Uterus (tissue), 4 donors: ENCODE measurements at places on chromosomes 3 and 15. TPM values are rescaled to one million over a fixed set of nuclear protein-coding genes. Genes with fewer than 3 reads are reported as not detected.

The GHSR gene
- total RNA-seq: not detected

The ICE2 gene
- total RNA-seq: 62.7 TPM

GRCh38 chr15:96431786-96432185, 101.3 kb downstream of the NR2F2 start:
- H3K27ac ChIP-seq: no peak overlapping the region
- no peaks in the 10 kb centered on the region for H3K36me3 ChIP-seq
- DNase-seq: no peak
- H3K4me3 ChIP-seq: no peak overlapping the region

The TMEM45A gene
- total RNA-seq: 18.2 TPM

The IMPDH2 gene
- total RNA-seq: 169 TPM

- H3K27ac ChIP-seq: no peak overlapping the region
- H3K36me3 ChIP-seq: no peaks in the 10 kb centered on the region
- no peak overlapping the region for H3K4me3 ChIP-seq
- peaks cover 9% of the 10 kb centered on the region for H3K27me3 ChIP-seq
- DNase-seq: no peak
These were observed 678 bp downstream of the DOCK3 start for GRCh38 chr3:50675179-50676030.

- no peak for DNase-seq
- H3K4me3 ChIP-seq: no peak overlapping the region
- no peaks in the 10 kb centered on the region for H3K4me1 ChIP-seq
- no peaks in the 10 kb centered on the region for H3K27me3 ChIP-seq
These were observed 462.1 kb upstream of the ADAMTS9 start for GRCh38 chr3:65149877-65150276.

- H3K27me3 ChIP-seq: no peaks in the 10 kb centered on the region
- H3K36me3 ChIP-seq: no peaks in the 10 kb centered on the region
- DNase-seq: no peak
These were observed 698.7 kb downstream of the FHIT start for GRCh38 chr3:60552581-60552980.

GRCh38 chr15:74137537-74137894, 7.1 kb downstream of the ISLR2 start:
- peak overlapping the region; percentile 76 for H3K27ac ChIP-seq
- H3K27me3 ChIP-seq: no peaks in the 10 kb centered on the region
- no peaks in the 10 kb centered on the region for H3K4me1 ChIP-seq
- no peaks in the 10 kb centered on the region for H3K36me3 ChIP-seq
- no peak for DNase-seq
- H3K4me3 ChIP-seq: no peak overlapping the region

DNA sequence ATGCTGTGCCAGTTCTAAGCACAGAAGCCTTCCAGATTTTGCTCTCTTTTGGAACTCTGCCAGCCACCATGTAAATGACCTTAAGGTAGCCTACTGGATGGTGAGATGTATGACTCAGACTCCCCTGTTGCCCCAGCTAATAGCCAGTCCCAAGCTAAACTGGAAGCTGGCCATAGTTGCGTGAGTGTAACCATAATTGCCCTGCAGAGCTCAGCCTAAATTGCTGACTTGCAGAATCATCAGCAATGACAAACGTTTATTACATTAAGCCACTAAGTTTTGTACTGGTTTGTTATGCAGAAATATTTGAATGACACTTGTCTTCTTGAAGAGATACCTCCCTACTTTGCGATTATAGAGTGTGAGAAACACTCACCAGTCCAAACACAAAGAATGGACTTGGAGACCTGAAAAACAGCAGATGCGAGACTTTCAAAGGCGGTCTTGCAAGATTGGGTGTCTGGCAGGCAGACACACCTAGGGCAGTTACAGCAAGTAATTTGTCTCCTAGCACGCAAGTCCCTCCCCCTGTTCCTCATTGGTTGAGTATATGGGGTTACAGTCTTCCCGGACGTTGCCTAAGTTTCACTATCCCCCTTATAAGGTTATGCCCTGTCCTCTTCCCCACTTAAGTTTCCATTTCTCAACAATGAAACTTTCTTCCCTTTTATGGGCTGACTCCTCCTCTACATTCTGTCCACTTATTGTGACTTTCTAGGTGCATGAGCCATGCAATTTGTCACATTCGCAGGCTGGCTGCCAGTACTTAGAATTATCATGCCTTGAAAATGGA, 83.6 kb upstream of the XCR1 start:
- H3K4me3 ChIP-seq: no peak overlapping the region
- DNase-seq: no peak
- no peaks in the 10 kb centered on the region for H3K27me3 ChIP-seq
- no peaks in the 10 kb centered on the region for H3K36me3 ChIP-seq
- H3K4me1 ChIP-seq: no peaks in the 10 kb centered on the region

DNA sequence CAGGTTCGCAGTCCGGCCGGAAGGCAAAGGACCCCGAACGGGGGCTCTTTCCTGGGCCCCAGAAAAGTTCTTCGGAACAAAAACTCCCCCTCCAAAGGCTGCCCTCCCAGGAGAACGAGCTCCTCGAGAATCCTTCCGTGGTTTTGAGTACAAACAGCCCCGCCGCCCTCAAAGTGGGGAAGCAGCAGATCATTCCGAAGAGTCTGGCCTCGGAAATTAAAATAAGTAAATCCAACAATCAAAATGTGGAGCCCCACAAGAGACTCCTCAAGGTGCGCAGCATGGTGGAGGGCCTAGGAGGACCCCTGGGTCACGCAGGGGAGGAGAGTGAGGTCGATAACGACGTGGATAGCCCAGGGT, 1.3 kb downstream of the ARHGEF26 start:
- H3K4me3 ChIP-seq: peak overlapping the region; percentile 57
- no peaks in the 10 kb centered on the region for H3K27me3 ChIP-seq
- no peaks in the 10 kb centered on the region for H3K36me3 ChIP-seq
- DNase-seq: no peak
- peak overlapping the region; percentile 72 for H3K27ac ChIP-seq
- no peaks in the 10 kb centered on the region for H3K4me1 ChIP-seq

The GPR149 gene
- total RNA-seq: not detected
